ENCODE measurements at places on chromosomes 1 and 21. TPM values are rescaled to one million over a fixed set of nuclear protein-coding genes. Genes with fewer than 3 reads are reported as not detected.

The EFNA1 gene
- total RNA-seq, result 2.2 TPM

The IFI44 gene
- total RNA-seq, result 6.5 TPM

GRCh38 chr1:5980314-5981008 is 11.8 kb downstream of the NPHP4 start:
- no peaks in the 10 kb centered on the region for H3K4me1 ChIP-seq
- no peaks in the 10 kb centered on the region for H3K27me3 ChIP-seq
- no peaks in the 10 kb centered on the region for H3K36me3 ChIP-seq
- H3K27ac ChIP-seq, result no peak overlapping the region

DNA sequence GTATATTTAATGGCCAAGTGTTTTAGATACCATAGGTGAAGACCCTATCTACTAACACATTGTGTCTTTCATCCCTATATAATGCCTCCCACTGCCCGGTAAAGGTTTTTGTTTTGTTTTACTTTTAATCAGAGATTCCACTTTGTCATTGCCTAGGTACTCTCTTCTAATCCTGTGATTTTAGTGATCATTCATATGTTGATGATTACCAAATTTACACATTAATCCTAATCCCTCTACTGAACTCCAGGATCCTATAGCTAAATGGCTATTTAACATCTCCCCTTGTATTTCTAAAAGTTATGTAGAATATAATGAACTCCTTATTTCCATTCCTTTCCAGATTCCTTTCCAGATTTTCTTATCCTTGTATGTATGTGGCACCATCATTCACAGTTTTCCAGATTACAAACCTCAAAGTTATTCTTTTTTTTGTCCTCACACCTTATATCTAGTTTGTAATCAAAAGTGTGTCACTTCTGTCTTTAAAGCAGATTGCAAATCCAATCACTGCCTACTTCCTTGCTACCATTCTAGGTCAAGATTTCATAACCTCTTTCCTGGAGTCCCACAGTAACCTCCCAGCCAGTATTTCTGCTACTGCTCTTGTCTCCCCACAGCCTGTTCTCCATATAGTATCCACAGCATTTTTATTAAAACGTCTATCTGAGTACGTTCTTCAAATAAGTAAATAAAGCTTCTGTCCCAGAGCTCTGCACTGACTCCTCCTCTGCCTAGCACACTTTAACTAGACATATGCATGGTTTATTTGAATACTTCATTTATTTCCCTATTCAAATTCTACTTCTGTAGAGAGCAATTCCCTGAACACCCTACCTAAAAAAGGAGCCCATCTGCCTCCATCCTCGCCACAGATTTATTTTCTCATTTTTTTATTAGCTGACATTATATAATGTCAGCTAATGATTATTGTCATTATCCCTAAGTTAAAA is 157.8 kb downstream of the KCNT2 start:
- H3K27me3 ChIP-seq, result no peaks in the 10 kb centered on the region
- no peak overlapping the region for H3K4me3 ChIP-seq
- no peaks in the 10 kb centered on the region for H3K4me1 ChIP-seq
- no peaks in the 10 kb centered on the region for H3K36me3 ChIP-seq
- no peak for DNase-seq

GRCh38 chr1:223652436-223652941 is 13.0 kb downstream of the CAPN8 start:
- no peaks in the 10 kb centered on the region for H3K36me3 ChIP-seq
- H3K4me1 ChIP-seq, result peaks cover 14% of the 10 kb centered on the region
- H3K4me3 ChIP-seq, result peak overlapping the region; percentile 40
- H3K27ac ChIP-seq, result peak overlapping the region; percentile 68

GRCh38 chr1:224784265-224785039 is 145.0 kb upstream of the DNAH14 start:
- DNase-seq, result no peak
- H3K27me3 ChIP-seq, result no peaks in the 10 kb centered on the region
- peaks cover 37% of the 10 kb centered on the region for H3K4me1 ChIP-seq
- no peaks in the 10 kb centered on the region for H3K36me3 ChIP-seq
- peak overlapping the region; percentile 74 for H3K27ac ChIP-seq
- no peak overlapping the region for H3K4me3 ChIP-seq

GRCh38 chr1:234875328-234875952 is 253.2 kb downstream of the TOMM20 start:
- no peak for DNase-seq
- H3K4me3 ChIP-seq, result no peak overlapping the region
- H3K36me3 ChIP-seq, result no peaks in the 10 kb centered on the region
- no peak overlapping the region for H3K27ac ChIP-seq

GRCh38 chr1:33400153-33400911 is 30.6 kb downstream of the PHC2 start:
- no peak for DNase-seq
- H3K27me3 ChIP-seq, result no peaks in the 10 kb centered on the region
- H3K36me3 ChIP-seq, result no peaks in the 10 kb centered on the region
- no peak overlapping the region for H3K4me3 ChIP-seq

- H3K27me3 ChIP-seq, result no peaks in the 10 kb centered on the region
- no peak overlapping the region for H3K27ac ChIP-seq
- H3K36me3 ChIP-seq, result no peaks in the 10 kb centered on the region
- H3K4me3 ChIP-seq, result no peak overlapping the region
- H3K4me1 ChIP-seq, result no peaks in the 10 kb centered on the region
- no peak for DNase-seq
Measured at GRCh38 chr1:234484991-234485739, 6.2 kb upstream of the TARBP1 start.

DNA sequence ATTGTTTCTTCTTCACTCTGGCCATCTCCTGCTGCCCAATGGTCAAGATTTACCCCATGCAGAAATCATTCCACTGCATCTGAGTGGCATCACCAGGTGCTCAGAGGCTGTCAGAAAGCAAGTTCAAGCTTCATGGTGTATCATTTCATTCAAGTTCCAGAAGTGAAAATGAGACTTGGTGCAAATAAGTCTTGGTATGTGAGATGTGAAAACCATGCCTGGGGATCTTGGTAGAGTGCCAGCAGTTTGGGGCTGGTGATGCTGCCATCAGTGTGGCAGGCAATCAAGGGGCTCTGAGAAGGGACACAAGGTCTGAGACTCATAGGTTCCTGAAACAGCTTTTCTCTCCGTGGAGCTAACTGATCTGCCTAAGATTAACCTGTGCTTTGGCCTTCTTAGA is 52.0 kb downstream of the CD2 start:
- peaks cover 12% of the 10 kb centered on the region for H3K4me1 ChIP-seq
- no peaks in the 10 kb centered on the region for H3K27me3 ChIP-seq

GRCh38 chr1:3024019-3024418 is 2.8 kb downstream of the ACTRT2 start:
- H3K27me3 ChIP-seq, result peaks cover 19% of the 10 kb centered on the region
- H3K36me3 ChIP-seq, result no peaks in the 10 kb centered on the region

- H3K27ac ChIP-seq, result no peak overlapping the region
- DNase-seq, result no peak
- no peaks in the 10 kb centered on the region for H3K4me1 ChIP-seq
- H3K4me3 ChIP-seq, result no peak overlapping the region
- H3K36me3 ChIP-seq, result no peaks in the 10 kb centered on the region
- H3K27me3 ChIP-seq, result no peaks in the 10 kb centered on the region
Measured at GRCh38 chr21:43624339-43624738, 34.9 kb downstream of the HSF2BP start.

DNA sequence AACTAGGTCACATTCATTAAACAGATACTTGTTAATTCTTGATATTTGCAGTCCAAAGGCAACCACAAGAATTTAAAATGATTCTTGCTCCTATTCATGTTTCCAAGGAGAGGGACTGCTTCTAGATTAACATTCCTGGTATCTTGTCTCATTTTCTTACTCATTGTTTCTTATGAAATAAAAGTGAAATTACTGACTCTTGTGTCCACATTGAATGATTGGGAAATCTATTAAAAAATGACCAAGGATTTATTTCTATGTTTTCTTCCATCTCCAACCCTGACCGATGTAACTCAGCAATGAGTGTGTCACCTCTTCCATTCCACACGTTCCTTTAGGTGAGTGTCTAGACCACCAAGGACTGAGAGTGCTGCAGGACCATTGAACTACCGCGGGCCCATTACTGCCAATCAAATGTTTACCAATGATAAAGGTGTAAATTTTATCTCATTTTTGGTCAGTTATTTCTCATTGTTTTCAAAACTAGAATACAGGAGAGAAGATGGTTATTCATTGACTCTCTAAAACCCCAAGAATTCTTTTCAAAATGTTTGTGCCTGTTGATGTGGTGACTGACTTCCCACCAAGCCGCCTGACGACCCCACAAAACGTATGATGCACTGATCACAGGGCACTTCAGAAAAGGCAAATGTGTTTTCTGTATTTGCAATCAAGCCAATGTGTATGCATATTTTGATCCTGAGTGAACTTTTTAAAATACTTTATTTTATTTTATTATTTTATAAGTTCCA is 414.6 kb upstream of the PTBP2 start:
- H3K4me3 ChIP-seq, result no peak overlapping the region
- no peak for DNase-seq
- H3K27ac ChIP-seq, result no peak overlapping the region
- no peaks in the 10 kb centered on the region for H3K36me3 ChIP-seq
- no peaks in the 10 kb centered on the region for H3K4me1 ChIP-seq

DNA sequence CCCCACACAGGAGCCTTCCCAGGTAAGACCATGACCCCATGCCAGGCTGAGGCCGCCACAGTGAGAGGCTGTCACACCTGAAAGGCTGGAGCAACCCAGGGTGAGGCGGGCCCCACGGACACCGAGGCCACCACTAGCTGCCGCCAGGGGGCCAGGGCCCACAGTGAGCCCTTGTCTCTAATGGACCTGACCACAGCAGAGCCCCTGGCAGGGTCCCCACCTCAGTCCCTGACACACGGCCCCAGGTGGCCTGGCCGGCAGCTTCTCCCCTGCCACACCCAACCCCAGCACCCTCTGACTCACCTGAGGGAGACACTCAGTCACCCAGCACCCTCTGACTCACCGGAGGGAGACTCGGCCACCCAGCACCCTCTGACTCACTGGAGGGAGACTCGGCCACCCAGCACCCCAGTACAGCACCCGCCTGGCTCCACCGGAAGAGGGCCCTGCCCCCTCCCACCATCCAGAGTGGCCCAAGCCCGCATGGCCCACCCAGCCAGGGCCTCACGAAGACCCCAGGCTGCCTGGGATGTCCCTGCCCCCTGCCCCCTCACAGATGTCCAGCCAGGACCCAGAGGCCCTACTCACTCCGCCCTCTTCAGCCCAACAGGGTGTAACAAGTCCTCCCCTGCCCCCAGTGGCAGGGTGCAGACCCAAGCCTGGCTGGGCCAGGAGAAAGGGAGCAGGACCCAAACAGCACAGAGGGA is 4.4 kb downstream of the DVL1 start:
- H3K27ac ChIP-seq, result no peak overlapping the region
- no peaks in the 10 kb centered on the region for H3K27me3 ChIP-seq
- DNase-seq, result no peak
- peaks cover 6% of the 10 kb centered on the region for H3K36me3 ChIP-seq
- no peaks in the 10 kb centered on the region for H3K4me1 ChIP-seq

DNA sequence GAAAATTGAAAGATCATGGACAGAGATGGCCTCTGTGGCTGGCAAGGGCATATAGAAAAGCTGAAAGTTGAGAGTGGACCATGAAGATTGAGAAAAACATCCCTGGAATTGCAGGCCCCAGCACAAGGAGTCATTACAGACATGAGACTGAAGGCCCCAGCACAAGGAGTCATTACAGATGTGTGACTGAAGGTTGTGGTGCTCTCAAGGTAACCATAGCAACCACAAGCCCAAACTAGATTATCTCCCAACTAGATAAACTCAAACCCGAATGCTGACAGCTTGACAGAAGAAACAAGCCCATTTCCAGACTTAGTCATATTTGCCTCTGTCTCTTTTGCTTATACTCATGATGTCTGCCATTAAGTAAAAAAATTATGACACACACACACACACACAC is 1252.1 kb upstream of the ADGRL4 start:
- no peaks in the 10 kb centered on the region for H3K27me3 ChIP-seq
- H3K4me3 ChIP-seq, result no peak overlapping the region
- no peak for DNase-seq
- no peak overlapping the region for H3K27ac ChIP-seq

DNA sequence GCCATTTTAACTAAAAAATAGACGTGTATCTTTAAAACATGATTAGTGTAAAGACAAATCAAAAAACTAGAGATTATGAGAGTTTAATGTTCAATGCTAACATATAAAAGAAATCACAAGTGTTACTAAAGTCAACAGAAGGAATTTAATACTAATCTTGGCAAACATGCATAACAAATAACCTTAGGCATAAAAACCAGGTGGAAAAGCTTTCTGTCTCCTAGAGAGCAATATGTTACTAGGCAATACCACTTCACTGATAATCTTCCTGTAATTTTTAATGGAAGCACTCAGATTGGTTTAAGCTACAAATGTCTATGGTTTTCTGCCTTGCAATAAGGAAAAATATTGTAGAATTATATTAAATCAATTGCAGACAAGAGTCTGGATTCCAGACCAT is 121.9 kb downstream of the NME7 start:
- H3K27me3 ChIP-seq, result no peaks in the 10 kb centered on the region
- H3K4me3 ChIP-seq, result no peak overlapping the region
- no peak overlapping the region for H3K27ac ChIP-seq

GRCh38 chr1:70034403-70034802 is 171.0 kb downstream of the LRRC40 start:
- peak; percentile 59 for DNase-seq
- H3K36me3 ChIP-seq, result no peaks in the 10 kb centered on the region
- no peak overlapping the region for H3K27ac ChIP-seq
- H3K27me3 ChIP-seq, result no peaks in the 10 kb centered on the region

DNA sequence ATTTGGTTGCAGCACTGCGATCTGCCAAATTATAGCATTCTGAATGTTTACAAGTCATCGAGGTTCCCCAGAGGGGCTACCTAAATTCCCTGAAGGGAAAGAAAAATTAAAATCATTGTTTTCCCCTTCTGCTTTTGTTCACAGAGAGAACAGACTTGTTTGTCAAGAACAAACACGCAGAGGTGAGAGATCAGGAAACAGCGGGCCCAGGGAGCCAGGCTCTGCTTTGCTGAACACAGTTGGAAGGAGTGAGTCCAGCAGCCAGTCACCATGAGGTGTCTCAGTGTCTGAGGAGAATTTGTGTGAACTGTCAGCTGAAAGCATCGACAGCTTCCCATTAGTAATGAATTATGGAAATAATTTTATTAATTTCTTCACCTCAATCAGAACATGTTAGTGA is 52.5 kb downstream of the RWDD3 start:
- H3K36me3 ChIP-seq, result no peaks in the 10 kb centered on the region
- no peaks in the 10 kb centered on the region for H3K27me3 ChIP-seq
- DNase-seq, result no peak
- H3K4me1 ChIP-seq, result no peaks in the 10 kb centered on the region
- H3K27ac ChIP-seq, result no peak overlapping the region
